Left ventricle myocardium inferior (tissue), 1 donor: ENCODE measurements at places on chromosomes 16 and 17. TPM values are rescaled to one million over a fixed set of nuclear protein-coding genes. Genes with fewer than 3 reads are reported as not detected.

Gene ZNF423
- total RNA-seq, result 8.6 TPM

Gene SLC6A2
- total RNA-seq, result not detected

Gene CD300A
- total RNA-seq, result 1.2 TPM

- H3K4me1 ChIP-seq, result no peaks in the 10 kb centered on the region
- H3K4me3 ChIP-seq, result no peak overlapping the region
- H3K27me3 ChIP-seq, result peaks cover 14% of the 10 kb centered on the region
- DNase-seq, result no peak
- no peak overlapping the region for H3K27ac ChIP-seq
- no peaks in the 10 kb centered on the region for H3K36me3 ChIP-seq
Measured at GRCh38 chr17:77594416-77595209, 363.9 kb upstream of the TNRC6C start.

DNA sequence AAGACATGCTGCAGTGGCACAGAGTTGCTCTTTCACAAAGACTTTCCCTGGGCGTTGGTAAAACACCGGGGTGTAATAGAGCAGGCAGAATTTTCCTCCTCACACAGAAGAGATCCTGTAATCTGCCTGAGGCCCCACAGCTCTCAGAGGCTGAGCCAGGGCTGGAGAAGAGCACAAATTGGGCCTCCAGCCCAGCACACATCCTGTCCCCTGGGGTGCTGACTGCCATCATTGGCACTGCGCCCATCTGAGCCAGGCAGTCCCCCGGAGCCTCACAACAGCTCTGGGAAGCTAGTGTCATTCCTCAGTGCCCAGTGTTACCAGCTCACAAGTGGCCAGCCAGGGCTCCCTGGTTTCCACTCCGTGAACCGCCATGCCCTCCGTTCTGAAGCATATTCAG lies 119.4 kb downstream of the SOCS1 start:
- H3K27me3 ChIP-seq, result no peaks in the 10 kb centered on the region
- no peaks in the 10 kb centered on the region for H3K36me3 ChIP-seq
- H3K4me1 ChIP-seq, result peaks cover 83% of the 10 kb centered on the region
- peak; percentile 60 for DNase-seq

GRCh38 chr16:60200161-60200560 lies 1466.0 kb upstream of the GOT2 start:
- H3K4me1 ChIP-seq, result no peaks in the 10 kb centered on the region
- no peaks in the 10 kb centered on the region for H3K27me3 ChIP-seq
- H3K27ac ChIP-seq, result no peak overlapping the region
- H3K4me3 ChIP-seq, result no peak overlapping the region
- DNase-seq, result no peak
- H3K36me3 ChIP-seq, result no peaks in the 10 kb centered on the region
